Right renal cortex interstitium (tissue), 3 donors: ENCODE measurements at places on chromosomes 3 and 15.

DNA sequence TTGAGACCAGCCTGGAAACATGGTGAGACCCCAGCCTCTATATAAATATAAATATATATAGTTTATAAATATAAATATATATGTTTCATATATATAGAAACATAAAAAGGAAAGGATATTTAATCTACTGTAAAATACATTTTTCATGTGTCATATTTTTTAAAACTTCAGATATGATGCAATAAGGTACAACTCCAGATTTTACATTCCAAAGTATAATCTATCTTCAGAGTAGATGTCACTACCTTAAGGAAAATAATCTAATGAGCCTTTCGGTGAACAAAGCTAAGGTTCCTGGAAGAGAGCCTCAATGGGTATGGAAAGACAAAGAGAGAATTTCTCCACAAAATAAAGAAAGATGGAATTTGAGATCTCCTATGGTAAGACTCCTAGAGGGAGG, 16.9 kb downstream of the EFHB start:
- DNase-seq, result no peak

GRCh38 chr3:161038725-161039124, 66.4 kb downstream of the B3GALNT1 start:
- DNase-seq, result no peak

GRCh38 chr15:92878593-92879053, 21.5 kb upstream of the CHD2 start:
- no peak for DNase-seq

DNA sequence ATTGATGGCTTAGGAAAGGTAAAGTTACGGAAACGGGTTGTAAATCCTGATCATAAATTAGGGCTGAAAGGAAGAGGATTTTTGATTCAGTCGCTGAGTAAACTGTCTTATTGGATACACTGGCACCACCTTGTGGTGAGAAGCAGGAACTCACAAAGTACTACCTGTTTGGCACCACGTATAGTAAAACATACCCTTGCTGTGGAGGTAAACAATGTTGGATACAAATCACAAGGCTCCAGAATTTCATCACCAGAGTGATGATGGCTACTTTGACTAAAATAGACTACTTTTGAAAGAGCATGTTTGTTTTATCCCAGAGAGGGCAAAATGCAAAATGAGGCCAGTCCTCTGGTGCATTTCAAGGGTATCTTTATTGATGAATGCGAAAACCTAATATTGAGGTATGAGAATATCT, 216.9 kb downstream of the IGSF11 start:
- DNase-seq, result no peak

GRCh38 chr3:196985298-196985697, 16.7 kb upstream of the PIGZ start:
- no peak for DNase-seq

DNA sequence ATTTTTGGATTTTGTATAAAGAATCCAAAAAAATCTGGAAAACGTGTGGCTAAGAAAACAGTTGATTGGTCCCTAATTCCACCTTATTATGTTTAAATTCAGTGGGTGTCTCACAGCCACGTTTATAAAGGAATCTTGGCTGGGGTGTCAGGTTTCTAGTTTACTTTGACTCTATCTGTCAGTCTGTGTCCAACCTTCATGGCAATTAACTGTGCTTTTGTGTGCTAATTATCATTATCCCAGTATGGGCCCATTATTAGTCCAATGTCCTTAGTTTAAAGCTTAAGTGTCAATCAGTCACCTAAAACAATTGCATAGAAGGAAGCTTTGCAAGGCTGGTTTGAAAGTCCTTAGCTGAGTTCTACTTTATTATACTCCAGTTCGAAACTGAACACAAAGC, 3.7 kb upstream of the CNTN4 start:
- DNase-seq, result no peak

GRCh38 chr3:159113221-159113875, 311.5 kb downstream of the MFSD1 start:
- DNase-seq, result no peak

GRCh38 chr3:139088462-139089324, 44.0 kb upstream of the PRR23C start:
- DNase-seq, result no peak

DNA sequence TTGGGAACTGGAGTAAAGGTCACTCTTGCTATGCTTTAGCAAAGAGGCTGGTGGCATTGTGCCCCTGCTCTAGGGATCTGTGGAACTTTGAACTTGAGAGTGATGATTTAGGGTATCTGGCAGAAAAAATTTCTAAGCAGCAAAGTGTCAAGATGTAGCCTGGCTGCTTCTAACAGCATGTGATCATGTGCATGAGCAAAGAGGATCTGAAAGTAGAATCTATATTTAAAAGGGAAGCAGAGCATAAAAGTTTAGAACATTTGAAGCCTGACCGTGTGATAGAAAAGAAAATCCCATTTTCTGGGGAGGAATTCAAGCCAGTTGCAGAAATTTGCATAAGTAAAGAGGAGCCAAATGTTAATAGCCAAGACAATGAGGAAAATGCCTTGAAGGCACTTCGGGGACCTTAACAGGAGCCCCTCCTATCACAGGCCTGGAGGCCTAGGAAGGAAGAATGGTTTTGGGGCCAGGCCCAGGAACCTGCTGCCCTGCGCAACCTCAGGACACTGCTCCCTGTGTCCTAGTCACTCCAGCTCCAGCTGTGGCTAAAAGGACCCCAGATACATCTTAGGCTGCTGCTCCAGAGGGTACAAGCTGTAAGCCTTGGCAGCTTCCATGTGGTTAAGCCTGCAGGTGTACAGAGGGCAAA, 212.2 kb upstream of the LINGO1 start:
- no peak for DNase-seq

DNA sequence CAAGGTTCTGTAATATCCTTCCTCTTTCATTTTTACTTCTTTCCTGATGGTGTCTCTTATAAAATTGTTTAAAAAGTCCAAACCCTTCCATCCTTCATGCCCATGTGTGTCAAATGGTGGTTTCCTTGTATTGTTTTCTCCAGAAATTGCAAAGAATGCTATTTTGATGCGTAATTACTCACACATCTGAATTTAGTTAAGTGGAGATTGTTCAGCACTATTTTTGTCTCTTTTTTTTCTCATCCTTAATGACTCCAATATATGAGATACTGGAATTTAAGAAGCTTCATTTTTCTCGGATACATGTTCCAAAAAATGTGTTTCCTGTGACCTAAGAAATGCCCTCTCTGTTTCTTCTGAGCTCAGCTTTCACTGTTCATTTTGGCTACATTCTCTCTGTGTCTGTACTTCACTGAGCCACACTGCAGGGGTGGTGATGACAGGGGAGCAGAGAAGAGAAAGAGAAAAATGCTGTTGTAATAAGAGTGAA, 799.8 kb downstream of the DIPK2A start:
- no peak for DNase-seq

DNA sequence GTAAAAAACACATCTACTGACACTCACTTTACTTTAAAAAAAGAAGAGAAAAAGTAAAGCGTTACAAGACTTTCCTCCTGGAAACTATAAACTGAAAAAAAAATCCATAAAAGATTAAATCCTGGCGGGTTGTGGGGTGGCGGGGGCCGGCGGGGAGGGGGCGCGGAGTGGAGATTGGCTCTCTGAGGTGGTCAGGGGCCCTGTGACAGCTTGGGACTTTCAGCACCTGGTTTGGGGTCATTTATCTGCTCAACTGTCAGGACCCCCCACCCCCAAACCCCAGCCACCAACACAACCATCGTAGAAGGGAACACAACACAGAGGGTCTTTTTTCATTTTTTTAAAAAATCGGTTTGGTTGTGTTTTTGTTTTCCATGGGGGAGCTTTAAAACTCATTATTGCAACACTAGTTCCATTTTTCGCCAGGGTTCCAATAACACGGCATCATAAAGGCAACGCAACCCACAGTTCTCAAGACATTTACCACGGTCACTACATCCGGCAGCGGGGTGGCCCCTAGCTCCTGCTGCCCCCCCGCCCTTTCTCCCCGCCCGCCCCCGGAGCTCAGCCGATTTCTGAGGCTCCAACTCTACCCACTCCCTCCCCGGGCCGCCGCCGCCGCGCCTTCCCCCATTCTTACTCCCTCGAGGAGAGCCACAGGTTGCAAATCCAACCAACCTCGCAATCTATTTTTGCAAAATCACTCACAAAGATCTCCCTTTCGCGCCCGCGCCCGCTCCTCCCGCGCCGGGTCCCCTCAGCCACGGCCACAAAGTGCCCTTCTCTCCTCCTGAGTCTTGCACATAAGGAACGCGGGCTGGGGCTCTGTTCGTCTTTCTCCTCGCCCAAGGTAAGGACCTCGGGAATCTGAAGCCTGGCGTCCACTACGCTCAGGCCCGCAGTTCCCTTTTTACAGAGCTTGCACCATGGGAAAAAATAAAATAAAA, 1.8 kb downstream of the BCL6 start:
- no peak for DNase-seq
